ENCODE measurements at places on chromosomes 12 and 14. TPM values are rescaled to one million over a fixed set of nuclear protein-coding genes. Genes with fewer than 3 reads are reported as not detected.

The RASSF9 gene
- polyA plus RNA-seq: 0.32 TPM

The PLEKHG7 gene
- not detected for polyA plus RNA-seq

The TESPA1 gene
- polyA plus RNA-seq: not detected

The GPR132 gene
- not detected for polyA plus RNA-seq

The KIF26A gene
- polyA plus RNA-seq: 1.4 TPM

The PRH2 gene
- not detected for polyA plus RNA-seq

The RDH16 gene
- polyA plus RNA-seq: 0.12 TPM

The PRIMA1 gene
- polyA plus RNA-seq: 0.24 TPM

The PGF gene
- 4.4 TPM for polyA plus RNA-seq

DNA sequence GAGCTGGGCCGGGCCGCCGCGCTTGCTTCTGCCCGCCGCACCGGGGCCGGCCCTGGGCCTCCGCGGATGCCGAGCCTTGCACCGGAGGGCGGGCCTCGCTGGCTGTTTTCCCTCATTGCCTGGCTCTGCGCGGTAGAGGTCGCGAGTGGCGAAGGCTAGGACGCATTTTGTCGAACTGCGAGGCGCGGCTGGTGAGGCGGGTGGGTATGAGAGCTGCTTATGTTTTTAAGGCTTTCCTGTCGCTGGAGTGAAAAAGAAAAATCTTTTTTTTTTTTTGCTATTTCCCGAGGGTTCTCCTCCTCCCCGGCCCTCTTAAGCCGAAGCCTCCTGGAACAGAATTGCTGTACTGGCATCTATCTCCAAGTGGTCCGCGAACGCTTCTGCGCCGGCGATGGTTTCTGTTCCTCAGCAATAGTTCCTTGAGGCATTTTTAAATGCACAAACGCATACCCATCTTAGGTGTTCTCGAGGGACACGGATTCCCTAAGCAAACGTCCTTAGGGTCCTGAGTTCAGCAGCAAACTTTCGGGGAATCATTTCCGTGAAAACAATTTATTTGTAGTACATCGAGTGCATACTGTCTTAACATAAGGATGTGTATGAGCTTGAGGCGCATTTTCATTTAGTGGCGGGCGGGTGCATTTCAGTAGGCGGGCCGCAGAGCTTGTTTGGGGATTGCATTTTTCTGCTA is 631 bp downstream of the RESF1 start:
- DNase-seq: peak; percentile 81

- no peak for DNase-seq
Measured at GRCh38 chr12:119446459-119446858, 111.9 kb downstream of the CCDC60 start.

GRCh38 chr14:105099778-105100177 is 34.5 kb upstream of the GPR132 start:
- no peak for DNase-seq

GRCh38 chr14:62301080-62301479 is 538.9 kb downstream of the SNAPC1 start:
- DNase-seq: no peak

- no peak for DNase-seq
Measured at GRCh38 chr14:24347134-24347533, 7.3 kb upstream of the RIPK3 start.

- no peak for DNase-seq
Measured at GRCh38 chr14:38578278-38578681, 322.4 kb upstream of the CLEC14A start.

DNA sequence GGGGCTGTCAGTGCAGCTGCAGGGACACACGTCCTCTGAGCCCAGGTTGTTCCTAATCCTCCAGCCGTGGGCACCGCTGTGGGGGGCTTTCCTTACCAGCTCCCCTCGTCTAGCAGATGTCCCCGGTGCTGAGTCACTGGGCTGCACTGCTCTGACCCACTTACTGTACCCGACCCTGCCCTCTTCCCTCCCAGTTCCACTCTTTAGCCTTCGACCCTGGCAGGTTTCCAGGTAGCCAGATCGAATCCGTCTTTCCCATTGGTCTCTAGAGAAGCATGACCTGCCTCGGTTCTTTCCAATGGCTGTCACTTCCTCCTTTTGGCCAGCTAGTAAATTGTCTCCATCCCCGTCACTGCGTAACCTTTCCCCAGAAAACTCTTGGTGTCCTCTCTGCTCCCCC is 48.4 kb downstream of the ELK3 start:
- DNase-seq: no peak

GRCh38 chr14:52551205-52551604 is 1.1 kb downstream of the TXNDC16 start:
- no peak for DNase-seq

DNA sequence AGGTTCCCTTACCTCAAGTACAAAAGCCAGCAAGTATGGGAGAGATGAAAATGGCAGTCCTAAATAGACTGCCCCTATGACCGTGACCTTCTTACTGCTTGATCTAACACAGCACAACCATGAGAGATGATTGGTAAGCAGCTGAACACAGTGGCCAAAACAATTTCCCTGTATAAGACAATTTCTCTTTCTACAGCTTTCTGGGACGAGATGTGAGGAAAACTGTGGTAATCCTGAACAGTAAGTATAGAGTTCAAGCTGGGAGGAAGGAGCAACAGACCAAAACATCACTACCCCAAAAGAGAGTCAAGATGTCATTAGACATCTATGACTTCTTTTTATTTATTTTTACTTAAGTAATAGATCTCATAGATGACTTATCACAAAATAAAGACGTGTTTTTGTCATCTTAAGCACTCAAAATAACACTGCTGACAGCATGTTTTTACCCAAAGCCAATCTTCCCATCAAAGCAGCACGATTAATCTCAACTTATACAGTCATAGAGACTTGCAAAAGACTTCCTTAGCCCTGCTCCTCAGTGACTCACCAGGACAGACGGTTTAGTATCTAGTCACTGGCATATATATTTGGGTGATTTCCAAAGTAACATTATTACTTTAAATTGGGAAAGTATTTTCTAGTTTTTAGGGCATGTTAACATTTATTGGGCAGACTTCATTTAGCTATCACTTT is 3.7 kb downstream of the TMEM52B start:
- no peak for DNase-seq
